ENCODE measurements at places on chromosomes 3 and 15.

- DNase-seq = no peak
- H3K27me3 ChIP-seq = no peaks in the 10 kb centered on the region
- H3K36me3 ChIP-seq = peaks cover 5% of the 10 kb centered on the region
- H3K4me3 ChIP-seq = no peak overlapping the region
Measured at GRCh38 chr3:186590580-186591295, 20.2 kb downstream of the DNAJB11 start.

DNA sequence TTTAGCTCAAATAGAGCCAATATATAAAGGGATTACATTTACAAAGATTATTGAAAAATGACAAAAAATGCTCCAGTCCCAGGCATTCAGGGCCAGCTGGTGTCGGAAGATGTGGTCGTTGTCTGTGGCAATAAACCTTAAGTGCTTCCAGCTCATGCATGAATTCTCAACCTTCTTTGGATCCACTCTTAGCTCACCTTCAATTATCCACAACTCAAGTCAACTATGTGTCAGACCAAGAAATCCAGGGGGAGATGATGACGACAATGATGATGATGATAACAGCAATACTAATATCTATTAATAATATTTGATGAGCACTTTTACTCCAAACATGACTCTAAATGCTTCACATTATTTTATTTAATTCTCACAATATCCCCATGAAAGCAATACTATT, 53.6 kb upstream of the PXYLP1 start:
- H3K4me3 ChIP-seq = no peak overlapping the region
- no peak overlapping the region for H3K27ac ChIP-seq
- H3K4me1 ChIP-seq = no peaks in the 10 kb centered on the region
- H3K36me3 ChIP-seq = no peaks in the 10 kb centered on the region

GRCh38 chr15:55334997-55335396, 16.0 kb downstream of the PIGB start:
- no peak overlapping the region for H3K4me3 ChIP-seq
- no peak for DNase-seq
- peaks cover 3% of the 10 kb centered on the region for H3K4me1 ChIP-seq
- no peaks in the 10 kb centered on the region for H3K27me3 ChIP-seq
- H3K27ac ChIP-seq = no peak overlapping the region

DNA sequence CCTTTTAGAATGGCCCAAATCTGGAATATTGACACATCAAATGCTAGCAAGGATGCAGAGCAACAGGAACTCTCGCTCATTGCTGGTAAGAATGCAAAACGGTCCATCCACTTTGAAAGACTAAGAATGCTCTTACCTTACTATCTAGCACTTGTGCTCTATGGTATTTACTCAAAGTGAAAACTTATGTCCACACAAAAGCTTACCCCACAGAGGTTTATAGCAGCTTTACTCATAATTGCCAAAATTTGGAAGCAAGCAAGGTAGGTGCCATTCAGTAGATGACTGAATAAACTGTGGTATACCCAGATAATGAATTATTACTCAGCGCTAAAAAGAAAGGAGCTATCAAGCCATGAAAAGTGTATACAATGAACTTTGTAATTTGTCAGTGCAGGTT, 96.4 kb downstream of the CTNNB1 start:
- no peak overlapping the region for H3K27ac ChIP-seq
- no peaks in the 10 kb centered on the region for H3K36me3 ChIP-seq
- no peak overlapping the region for H3K4me3 ChIP-seq

GRCh38 chr3:141465221-141465620, 21.6 kb upstream of the RASA2 start:
- H3K4me3 ChIP-seq = no peak overlapping the region
- no peaks in the 10 kb centered on the region for H3K4me1 ChIP-seq
- H3K36me3 ChIP-seq = no peaks in the 10 kb centered on the region
- no peak overlapping the region for H3K27ac ChIP-seq
- no peaks in the 10 kb centered on the region for H3K27me3 ChIP-seq
- DNase-seq = no peak

- no peaks in the 10 kb centered on the region for H3K27me3 ChIP-seq
- H3K4me1 ChIP-seq = no peaks in the 10 kb centered on the region
- no peaks in the 10 kb centered on the region for H3K36me3 ChIP-seq
- H3K27ac ChIP-seq = peak overlapping the region; percentile 9
- DNase-seq = no peak
Measured at GRCh38 chr15:55277116-55277564, 12.5 kb downstream of the RAB27A start.

- H3K27me3 ChIP-seq = no peaks in the 10 kb centered on the region
- no peak overlapping the region for H3K4me3 ChIP-seq
- H3K36me3 ChIP-seq = no peaks in the 10 kb centered on the region
- no peak for DNase-seq
- H3K27ac ChIP-seq = no peak overlapping the region
Measured at GRCh38 chr3:128706086-128706615, 19.8 kb upstream of the RAB7A start.

DNA sequence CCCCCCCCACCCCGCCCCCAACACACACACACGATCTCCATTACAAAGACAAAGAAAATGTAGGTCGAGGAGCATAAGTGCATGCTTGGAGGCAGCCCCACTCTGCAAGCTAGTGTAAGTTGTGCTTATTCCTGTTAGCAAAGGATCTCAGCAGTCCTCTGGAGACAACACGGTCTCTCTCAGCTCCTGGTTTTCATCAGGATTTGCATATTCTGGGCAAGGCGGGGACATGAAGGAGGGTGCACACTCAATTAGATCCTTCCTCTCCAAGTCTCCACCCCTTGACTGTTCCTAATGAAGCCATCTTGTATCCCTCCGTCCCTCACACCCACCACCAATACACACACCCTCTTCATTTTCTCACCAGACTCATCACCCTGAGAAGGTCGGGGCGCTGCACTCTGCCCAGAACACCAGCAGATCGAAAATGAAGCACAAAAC, 63.8 kb downstream of the MRPL46 start:
- no peak overlapping the region for H3K4me3 ChIP-seq
- no peak for DNase-seq
- no peaks in the 10 kb centered on the region for H3K4me1 ChIP-seq
- H3K27me3 ChIP-seq = no peaks in the 10 kb centered on the region

DNA sequence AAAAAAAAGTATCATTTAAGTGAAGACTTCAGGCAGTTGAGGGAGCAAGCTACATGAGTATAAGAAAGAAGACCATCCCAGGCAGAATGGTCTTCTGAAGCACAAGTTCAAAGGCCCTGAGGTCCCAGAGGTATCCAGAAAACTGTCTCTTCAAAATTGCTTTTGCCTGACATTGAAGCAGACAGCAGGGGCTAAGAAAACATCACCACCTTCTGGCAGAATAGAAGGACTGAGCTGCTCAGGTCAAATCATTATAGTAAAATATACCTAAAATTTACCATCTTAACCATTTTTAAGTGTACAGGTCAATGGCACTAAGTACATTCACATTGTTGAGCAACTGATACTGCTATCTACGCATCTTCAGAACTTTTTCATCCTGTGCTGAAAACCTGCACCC, 16.4 kb downstream of the GPR160 start:
- no peaks in the 10 kb centered on the region for H3K4me1 ChIP-seq
- DNase-seq = no peak
- no peaks in the 10 kb centered on the region for H3K27me3 ChIP-seq
- H3K27ac ChIP-seq = no peak overlapping the region

DNA sequence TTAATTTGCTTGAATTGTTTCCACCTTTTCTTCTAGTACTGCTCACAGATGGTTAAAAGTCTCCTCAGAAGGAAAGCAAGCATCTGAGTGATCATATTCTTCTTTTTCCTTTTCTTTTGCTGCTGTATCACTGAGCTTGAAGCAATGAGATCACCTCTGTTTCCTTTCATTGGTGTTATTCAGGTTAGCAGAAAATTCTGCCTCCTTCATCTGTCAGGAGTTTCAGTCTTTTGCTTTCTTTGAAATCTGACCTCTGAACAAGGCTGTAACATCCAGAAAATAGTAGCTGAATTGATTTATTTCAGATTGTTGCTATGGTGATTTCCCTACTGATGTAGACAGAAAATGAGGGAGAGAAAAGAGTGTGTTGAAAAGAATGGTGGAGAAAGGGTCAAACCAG, 343.0 kb downstream of the MFSD1 start:
- no peak overlapping the region for H3K27ac ChIP-seq
- no peak for DNase-seq
- no peaks in the 10 kb centered on the region for H3K27me3 ChIP-seq

- no peak for DNase-seq
- H3K27ac ChIP-seq = no peak overlapping the region
- no peaks in the 10 kb centered on the region for H3K4me1 ChIP-seq
- no peaks in the 10 kb centered on the region for H3K27me3 ChIP-seq
Measured at GRCh38 chr3:150083655-150084042, 113.0 kb upstream of the PFN2 start.

GRCh38 chr15:63978511-63979261, 67.6 kb downstream of the DAPK2 start:
- H3K36me3 ChIP-seq = no peaks in the 10 kb centered on the region
- no peak overlapping the region for H3K4me3 ChIP-seq
- peaks cover 8% of the 10 kb centered on the region for H3K4me1 ChIP-seq

DNA sequence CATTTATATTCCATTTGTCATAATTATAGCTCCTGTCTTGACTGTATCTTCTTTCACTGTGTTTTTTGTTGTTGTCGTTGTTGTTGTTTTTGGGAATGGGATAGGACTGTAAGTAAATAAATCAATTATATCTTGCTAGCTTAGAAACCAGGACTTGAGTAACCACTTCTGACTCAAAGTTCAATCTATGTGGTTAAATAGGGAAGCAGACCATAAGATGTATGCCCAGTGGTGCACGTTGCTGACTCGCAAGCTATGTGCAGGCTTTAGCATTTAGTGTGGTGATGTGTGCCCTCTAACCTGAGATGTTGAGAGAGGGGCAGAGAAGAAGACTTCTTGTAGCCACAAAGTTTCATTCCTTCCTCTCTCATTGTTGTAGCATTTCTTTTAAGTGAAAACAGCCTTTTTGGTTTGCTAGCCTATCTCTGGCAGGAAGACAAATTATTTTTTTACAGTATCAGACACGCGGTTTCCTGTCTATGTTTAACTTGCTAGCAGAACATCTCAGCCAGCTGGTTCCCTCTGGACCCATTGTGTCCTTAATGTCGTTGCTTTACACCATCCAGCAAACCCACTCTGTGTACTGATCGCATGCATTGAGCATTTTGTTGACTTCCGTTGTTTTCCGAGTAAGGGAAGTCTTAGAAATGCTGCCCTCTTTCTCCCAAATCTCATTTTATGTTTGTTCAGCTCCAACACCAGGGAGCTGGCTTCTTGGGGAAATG, 52.1 kb downstream of the TGFBR2 start:
- H3K27ac ChIP-seq = peak overlapping the region; percentile 48
- no peaks in the 10 kb centered on the region for H3K4me1 ChIP-seq
- no peak for DNase-seq
- peaks cover 41% of the 10 kb centered on the region for H3K36me3 ChIP-seq

DNA sequence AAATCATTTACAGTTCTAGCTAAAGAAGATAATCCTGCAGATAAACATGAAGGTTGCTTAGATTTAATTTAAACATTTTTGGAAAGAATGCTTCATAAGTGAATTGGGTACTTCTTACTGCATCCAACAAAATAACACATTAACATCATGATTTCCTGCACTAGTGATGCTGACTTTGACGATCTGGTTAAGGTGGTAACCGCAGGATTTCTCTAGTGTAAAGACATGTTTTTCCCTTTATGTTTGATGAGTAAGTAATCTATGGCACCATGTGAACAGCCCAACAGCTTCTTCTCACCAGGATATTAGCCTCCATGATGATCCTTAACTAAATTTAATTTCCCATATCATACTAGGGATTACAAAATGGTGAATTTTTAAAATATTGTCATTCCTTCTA, 14.1 kb downstream of the SPPL2A start:
- no peak overlapping the region for H3K4me3 ChIP-seq
- no peak for DNase-seq
- H3K27me3 ChIP-seq = no peaks in the 10 kb centered on the region
- H3K27ac ChIP-seq = no peak overlapping the region

- H3K27ac ChIP-seq = no peak overlapping the region
- no peaks in the 10 kb centered on the region for H3K36me3 ChIP-seq
- H3K4me3 ChIP-seq = no peak overlapping the region
- DNase-seq = no peak
- no peaks in the 10 kb centered on the region for H3K27me3 ChIP-seq
- peaks cover 6% of the 10 kb centered on the region for H3K4me1 ChIP-seq
Measured at GRCh38 chr3:190125436-190126068, 4.9 kb upstream of the P3H2 start.

DNA sequence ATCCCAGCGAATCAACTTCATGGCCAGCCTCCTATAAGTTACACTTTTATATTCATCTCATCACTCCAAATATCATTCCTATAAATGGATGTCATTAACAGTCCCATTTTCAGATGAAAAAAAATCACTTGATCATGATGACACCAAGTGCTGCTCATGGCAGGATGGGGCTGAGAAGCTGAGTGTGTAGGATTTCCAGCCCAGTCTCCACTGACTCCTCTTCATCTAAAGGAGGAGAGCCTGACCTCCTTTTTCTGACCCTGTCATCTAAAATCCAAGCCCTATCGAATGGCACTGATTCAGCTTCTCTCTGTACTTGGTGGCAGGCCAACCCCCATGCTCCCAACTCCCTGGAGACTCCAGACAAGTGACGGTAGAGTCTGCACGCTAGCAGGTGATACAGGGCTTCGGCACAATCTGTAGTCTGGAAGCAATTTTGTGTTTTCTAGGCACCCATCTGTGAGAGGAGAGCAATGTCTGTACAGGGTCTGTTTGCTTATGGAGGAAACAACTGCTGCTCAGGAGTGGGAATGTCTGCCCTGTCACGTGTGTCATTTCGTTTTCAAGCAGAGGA, 103.2 kb downstream of the EPHB1 start:
- H3K27me3 ChIP-seq = no peaks in the 10 kb centered on the region
- no peaks in the 10 kb centered on the region for H3K4me1 ChIP-seq
- no peak overlapping the region for H3K27ac ChIP-seq
- no peak overlapping the region for H3K4me3 ChIP-seq
- H3K36me3 ChIP-seq = no peaks in the 10 kb centered on the region
- no peak for DNase-seq

DNA sequence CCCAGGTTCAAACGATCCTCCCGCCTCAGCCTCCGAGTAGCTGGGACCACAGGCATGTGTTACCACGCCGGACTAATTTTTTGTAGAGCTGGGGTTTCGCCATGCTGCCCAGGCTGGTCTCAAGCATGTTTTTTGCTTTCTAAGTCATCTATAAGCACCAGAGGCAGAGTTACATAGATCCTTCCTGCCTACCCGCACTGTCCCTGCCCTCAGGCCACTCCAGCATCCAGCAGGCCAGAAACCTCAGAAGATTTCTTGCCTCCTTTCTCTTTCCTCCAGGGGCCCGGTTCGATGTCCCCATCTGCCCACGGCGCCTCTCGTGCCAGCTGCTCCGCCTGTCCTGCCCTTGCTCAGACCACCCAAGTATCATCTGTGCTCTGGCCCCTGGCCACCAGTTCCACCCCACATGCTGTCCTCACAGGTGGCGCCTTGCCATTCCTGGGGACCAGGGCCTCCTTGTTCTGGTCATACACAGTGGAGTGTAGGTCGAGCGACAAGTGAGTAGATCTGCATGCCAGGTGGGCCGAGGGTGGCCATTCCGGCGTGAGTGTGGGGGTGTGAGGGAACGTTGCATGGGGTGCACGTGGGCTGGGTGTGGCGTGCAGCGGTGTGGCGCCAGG, 27.3 kb downstream of the KLHDC8B start:
- no peaks in the 10 kb centered on the region for H3K4me1 ChIP-seq
- H3K36me3 ChIP-seq = no peaks in the 10 kb centered on the region
- H3K27me3 ChIP-seq = no peaks in the 10 kb centered on the region
- no peak overlapping the region for H3K27ac ChIP-seq
- peak overlapping the region; percentile 32 for H3K4me3 ChIP-seq
